RPMI7951 (cell line): ENCODE measurements at places on chromosomes 11 and 22. TPM values are rescaled to one million over a fixed set of nuclear protein-coding genes. Genes with fewer than 3 reads are reported as not detected.
A peak's percentile ranks its signal among the peaks of the same experiment; 100 is the strongest.

The CCDC116 gene
- total RNA-seq: 0.10 and 0.36 TPM in 2 replicates

DNA sequence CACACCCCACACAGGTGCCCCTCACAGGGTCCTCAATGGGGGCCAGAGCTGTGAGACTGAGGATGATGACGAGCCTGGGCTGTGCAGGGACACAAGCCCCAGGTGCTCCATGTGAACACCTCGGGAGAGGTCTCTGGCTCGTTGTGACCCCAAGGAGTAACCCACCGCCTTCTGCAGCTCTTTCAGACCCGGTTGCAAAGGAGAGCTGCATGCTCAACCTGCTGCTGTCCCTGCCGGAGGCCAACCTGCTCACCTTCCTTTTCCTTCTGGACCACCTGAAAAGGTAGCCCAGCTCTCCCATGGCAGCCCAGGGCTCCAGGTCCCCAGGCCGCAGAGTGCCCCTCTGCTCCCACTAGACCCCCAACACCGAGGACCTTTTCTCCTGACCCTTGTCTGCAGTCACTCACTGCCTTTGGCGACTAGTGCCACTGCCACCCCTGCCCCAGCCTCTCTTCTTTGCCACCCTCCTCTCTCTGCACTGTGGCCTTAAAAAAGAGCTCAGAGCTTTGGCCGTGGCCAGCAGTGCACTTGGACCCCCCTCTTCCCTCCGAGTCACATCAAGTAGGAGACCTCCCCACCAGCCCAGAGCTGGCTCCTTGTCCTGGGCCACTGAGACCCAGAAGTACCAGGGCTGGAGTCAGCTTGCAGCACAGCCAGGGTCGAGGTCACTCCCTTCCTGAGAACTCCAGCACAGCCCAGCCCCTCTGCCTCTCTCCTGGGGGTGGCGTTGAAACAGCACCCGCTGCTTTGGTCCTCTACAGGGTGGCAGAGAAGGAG lies 133.7 kb downstream of the BCR start:
- no peak for DNase-seq

GRCh38 chr22:42256930-42257329 lies 13.5 kb downstream of the TCF20 start:
- no peak for DNase-seq

The IGSF9B gene
- total RNA-seq: 0.10 and 0.96 TPM in 2 replicates

- DNase-seq: no peak
These were observed 44.7 kb upstream of the RTL6 start for GRCh38 chr22:44542561-44543222.

The GUCY1A2 gene
- 0.10 and 0.24 TPM in 2 replicates for total RNA-seq

DNA sequence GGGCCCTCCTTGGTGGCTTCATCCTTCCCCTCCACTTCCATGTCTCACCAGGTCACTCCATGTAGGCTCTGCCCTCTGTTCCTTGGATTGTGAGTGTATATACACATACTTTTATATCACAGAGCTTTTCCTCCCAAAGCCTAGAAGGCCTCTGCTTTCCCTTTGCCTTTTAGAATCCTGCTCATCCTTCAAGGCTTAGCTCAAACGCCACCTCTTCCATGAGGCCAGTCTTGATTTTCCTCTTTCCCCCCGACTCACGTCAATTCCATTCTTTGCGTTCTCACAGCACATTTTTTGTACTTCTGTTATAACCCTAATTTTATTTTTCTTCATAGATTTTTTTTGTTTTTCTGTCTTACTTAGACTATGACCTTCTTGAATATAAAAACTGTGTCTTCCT lies 3.8 kb downstream of the ABCG4 start:
- no peak for DNase-seq

The MUC6 gene
- under 0.01 and 0.10 TPM in 2 replicates for total RNA-seq

DNA sequence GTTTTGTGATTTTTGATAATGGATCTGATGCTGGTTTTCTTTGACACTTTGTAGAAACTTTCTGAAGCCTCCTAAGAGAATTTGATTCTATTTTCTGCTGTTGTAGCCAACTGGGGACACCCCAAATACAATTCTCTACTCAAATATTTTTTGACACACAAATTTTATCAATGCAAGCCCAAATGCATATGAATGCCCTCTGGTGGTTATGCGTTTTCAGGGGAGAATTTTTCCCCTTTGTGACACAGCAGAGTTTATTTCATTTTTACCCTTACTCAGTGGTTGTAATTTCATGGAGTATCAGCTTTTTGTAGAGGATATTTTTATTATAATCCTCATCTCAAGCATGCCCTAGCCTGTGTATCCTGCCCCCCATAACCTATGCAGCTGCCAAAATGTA lies 44.7 kb upstream of the MTMR2 start:
- peak; percentile 12 for DNase-seq

DNA sequence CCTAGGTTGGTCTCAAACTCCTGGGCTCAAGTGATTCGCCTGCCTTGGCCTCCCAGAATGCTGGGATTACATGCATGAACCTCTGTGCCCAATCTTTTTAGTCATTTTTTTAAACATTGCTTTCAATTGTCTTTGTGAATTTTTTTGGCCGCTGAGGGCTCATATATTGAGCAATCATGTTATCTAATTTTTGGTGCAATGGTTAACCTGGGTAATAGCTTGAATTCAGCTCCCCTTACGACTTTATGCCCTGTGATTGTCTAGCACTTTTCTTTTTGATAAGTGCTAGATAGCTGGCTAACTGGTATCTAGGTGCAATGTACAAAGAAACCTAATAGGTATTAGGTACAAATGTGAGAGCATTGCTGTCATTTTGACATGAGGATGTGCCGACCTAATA lies 35.3 kb upstream of the CAT start:
- no peak for DNase-seq

DNA sequence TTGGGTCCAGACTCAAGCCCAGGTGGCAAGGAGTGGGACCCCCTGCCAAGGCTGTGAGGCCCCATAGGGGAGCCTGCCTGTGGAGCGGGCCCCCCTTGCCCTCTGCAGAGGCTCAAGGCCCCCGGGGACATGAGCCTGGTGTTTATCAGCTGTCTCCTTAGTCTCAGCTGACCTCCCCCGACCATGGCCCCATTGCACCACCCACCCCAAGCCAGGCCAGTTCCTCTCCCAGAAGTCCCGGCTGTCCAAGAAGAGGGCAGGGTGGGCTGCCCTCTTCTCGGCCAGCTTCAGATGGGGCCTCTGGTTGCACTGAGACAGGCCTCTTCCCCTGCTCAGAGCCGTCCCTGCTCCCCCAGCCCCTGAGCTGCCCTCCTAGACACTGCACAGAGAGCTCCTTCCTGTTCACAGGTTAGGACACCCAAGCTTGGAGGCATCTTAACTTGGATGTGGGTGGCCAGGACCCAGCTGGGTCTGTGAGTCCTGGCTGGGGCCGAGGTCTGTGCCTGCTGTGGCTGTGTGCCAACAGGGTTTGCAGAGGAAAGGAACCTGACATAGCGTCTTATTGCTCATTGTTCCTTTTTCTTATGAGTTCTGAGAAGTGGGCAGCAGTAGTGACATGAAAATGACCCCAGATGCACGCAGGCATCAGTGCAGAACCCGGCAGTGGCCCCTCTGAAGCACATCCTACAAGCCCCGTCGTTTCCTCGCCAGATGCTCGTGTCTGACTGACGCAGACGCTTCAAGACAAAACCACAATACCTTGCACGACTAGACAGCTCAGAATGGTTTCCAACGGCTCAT lies 5.4 kb downstream of the TRABD start:
- no peak for DNase-seq

The GP1BB gene
- 0.78 TPM in 1 of 2 replicates, not detected in the other for total RNA-seq

DNA sequence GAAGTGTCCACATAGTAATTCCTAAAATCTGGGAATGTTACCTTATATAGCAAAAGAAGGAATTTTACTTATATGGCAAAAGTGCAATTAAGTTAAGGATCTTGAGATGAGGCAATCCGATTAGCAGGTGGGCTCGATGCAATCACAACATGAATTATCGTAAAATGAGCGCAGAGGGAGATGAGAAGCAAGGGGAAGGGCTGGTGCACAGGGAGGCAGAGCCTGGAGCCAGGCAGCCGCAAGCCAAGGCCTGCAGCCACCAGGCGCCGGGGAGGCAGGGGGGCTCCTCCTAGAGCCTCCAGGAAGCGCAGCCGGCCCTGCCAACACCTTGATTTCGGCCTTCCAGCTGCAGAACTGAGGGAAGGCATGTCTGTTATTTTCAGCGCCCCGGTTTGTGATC lies 85.7 kb downstream of the CELSR1 start:
- DNase-seq: no peak

The TRPC6 gene
- total RNA-seq: 0.36 and 1.1 TPM in 2 replicates

The TEF gene
- total RNA-seq: 8.8 and 13.0 TPM in 2 replicates

DNA sequence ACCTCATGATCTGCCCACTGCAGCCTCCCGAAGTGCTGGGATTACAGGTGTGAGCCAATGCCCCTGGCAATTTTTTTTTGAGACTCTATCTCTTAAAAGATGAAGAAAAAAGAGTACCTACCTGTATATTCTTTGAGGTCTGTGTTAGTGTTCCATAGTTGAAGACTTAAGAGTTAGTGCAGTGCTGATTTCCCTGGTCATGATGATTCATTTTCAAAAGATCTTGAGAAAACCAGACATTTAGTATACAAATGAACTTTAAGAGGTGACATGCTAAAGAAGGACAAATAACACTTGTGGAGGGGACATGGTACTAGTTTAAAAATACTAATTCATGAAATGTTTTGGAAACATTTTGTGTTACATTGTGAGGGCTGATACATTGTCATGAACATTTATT lies 17.7 kb downstream of the CBL start:
- DNase-seq: peak; percentile 8

DNA sequence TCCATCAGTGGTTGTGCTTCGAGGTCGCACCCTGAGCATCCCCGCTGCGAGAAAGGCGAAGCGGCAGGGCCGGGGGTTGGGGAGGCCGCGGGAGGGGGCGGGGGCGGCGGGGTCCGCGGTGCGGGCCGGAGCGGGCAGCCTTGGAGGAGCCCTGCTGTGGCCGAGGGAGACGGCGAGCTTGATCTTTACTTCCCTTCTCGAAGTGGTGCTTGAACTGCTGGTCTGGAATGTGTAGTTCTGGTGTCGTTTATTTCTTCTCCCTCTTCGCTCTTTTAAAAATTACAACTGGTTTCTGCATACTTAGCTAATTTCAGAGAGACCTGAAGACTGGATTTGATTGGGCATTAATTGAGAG lies 1.1 kb downstream of the APLP2 start:
- DNase-seq: peak; percentile 9

The PIWIL4 gene
- total RNA-seq: 0.48 and 0.78 TPM in 2 replicates

- peak; percentile 6 for DNase-seq
These were observed 34.9 kb downstream of the UVRAG start for GRCh38 chr11:75849894-75850293.

DNA sequence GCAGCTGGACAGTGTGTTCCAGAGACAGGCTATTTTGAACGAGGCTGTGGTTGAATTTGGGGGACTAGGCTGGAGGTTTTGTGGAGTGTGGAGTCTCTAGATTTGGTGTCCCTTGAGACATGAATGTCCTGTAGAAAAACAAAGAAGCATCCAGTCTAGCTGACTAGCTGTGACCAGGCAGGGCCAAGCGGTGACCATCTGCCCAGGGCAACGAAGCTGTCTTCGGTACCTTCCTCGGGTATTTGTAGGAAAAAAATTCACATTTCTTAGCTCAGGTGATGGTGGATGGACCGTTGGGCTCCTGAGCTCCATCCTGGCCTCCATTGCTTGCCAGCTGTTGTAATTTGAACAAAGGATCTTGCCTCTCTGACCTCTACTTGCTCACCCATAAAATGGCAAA lies 557.3 kb downstream of the MIAT start:
- no peak for DNase-seq

The F2 gene
- total RNA-seq: not detected in 2 replicates

DNA sequence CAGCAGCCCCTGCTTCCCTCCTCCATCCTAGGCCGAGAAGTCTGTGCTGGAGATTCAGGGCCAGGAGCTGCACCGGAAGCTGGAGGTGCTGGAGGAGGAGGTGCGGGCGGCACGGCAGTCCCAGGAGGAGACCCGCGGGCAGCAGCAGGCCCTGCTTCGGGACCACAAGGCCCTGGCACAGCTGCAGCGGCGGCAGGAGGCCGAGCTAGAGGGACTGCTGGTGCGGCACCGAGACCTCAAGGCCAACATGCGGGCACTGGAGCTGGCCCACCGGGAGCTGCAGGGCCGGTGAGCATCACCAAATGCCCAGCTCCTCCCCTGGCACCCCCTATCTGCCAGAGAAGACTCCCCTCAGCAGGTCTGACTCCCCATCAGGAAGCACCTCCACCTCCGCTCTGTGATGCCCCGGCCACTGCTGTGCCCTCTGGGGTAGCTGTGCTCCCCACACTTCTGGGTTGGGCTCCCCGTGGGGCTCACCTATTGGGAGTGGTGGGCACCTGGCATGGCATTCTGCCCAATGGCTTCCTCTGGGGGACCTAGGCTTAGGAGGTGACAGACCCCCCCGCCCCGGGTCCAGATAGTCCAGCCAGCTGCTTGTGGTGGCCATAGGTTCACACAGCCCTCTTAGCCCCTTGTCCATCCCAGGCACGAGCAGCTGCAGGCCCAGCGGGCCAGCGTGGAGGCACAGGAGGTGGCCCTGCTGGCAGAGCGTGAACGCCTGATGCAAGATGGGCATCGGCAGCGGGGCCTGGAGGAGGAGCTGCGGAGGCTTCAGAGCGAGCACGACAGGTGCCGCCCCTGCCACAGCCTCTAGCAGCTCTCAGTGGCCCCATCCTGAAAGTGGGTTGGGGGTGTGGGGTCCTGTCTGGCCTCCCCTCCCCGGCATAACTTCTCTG lies 6.6 kb upstream of the RPS6KA4 start:
- DNase-seq: no peak

DNA sequence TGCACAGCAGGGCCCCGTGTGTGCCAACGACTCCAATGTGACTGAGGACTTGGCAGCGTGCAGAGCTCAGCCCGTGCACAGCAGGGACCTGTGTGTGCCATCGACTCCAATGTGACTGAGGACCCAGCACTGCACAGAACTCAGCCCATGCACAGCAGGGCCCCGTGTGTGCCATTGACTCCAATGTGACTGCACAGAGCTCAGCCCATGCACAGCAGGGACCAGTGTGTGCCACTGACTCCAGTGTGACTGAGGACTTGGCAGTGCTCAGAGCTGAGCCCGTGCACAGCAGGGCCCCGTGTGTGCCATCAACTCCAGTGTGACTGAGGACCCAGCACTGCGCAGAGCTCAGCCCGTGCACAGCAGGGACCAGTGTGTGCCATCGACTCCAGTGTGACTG lies 347.8 kb upstream of the B3GAT1 start:
- DNase-seq: no peak

DNA sequence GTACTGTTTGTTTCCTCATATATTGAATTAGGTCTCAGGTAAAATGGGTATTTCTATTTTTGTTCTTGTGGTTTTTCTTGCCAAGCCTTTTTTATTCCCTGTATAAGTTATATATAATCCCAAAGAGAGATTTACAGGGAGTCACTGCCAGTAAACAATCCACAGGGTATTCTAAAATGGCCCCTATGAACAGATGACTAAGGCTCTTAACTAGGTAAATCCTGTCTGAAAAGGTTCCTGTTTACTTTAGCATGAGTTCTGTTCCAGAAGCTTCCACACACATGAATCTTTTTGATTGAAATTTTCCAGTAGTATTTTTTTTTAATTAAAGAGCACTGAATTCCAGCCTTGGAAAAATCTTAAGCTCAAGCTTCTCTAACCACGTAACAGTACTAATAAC lies 552.8 kb upstream of the CCDC179 start:
- DNase-seq: no peak

The CARD10 gene
- 3.5 and 3.6 TPM in 2 replicates for total RNA-seq
